Naive thymus-derived CD4-positive, alpha-beta T cell (primary cell): ENCODE measurements at places on chromosomes 6 and 20. TPM values are rescaled to one million over a fixed set of nuclear protein-coding genes. Genes with fewer than 3 reads are reported as not detected.

MEP1A gene
- not detected for total RNA-seq

UCKL1 gene
- total RNA-seq = 42.0 and 45.1 TPM in 2 replicates

DEFB132 gene
- not detected for total RNA-seq

LY6G6D gene
- not detected for total RNA-seq

GHRH gene
- not detected for total RNA-seq

VGLL2 gene
- not detected for total RNA-seq
